Thyroid gland (tissue), 4 donors: ENCODE measurements at places on chromosomes 1 and 21.

- DNase-seq, result no peak
These were observed 188.3 kb downstream of the ETS2 start for GRCh38 chr21:38994042-38994441.

DNA sequence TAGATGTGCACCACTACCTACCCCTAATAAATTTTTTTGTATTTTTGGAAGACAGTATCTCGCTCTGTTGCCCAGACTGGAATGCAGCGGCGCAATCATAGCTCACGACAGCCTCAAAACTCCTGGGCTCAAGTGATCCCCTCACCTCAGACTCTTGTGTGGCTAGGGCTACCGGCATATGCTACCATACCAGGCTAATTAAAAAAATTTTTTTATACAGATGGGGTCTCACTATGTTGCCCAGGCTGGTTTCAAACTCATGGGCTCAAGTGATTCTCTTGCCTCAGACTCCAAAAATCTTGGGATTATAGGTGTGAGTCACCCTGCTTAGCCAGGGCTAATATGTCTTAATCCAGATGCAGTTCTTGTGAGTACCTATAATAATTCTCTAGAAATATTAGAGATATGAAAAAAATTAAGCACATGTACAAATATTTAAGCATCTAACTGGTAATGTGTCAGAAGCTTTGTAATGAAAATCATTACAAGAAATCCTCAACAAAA lies 9.5 kb downstream of the SORT1 start:
- no peak for DNase-seq

DNA sequence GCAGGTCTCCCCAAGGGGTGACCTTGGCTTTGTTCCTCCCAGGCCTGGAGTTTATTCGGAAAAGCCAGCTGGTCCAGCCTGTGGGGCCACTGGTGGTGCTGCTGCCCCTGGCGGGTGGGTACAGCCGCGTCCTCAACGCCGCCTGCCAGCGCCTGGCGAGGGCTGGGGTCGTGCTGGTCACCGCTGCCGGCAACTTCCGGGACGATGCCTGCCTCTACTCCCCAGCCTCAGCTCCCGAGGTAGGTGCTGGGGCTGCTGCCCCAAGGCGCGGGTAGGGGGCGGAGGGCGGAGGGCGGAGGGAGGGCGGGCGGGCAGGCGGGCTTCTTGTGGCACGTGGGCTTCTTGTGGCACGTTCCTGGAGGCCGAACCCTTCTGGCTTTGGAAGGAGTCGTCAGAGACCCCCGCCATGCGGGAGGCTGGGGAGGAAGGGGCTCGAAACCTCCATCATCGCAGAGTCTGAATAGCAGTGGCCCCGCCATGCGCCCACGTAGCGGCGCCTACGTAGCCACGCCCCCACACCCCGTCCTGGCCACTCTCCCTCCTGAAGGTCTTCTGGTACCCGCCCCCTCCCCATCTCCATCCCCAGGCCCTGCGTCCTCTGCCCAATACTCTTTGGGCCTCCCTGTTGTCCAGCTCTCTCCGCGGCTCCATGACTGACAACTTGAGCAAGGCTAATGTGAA lies 16.7 kb downstream of the PCSK9 start:
- no peak for DNase-seq

DNA sequence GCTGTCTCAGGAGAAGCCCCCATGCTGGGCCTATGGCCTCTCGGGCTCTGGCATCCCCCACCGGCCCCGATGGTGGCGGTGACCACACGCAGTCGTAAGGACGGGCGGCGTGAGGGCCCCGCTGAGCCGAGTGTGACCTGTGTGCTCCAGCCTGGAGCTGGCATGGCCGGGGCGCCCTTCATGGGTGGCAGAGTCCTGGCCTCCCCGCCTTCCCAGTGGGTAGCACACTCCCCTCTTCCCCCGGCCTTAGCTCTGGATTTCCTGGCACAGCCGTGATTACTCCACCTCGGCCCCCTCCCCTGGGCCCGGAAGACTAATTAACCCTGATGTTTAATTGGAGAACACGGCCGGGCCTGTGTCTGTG lies 44.6 kb downstream of the SLX9 start:
- no peak for DNase-seq
